Dermis microvascular lymphatic vessel endothelial cell (primary cell): ENCODE measurements at places on chromosomes 11 and 22.

DNA sequence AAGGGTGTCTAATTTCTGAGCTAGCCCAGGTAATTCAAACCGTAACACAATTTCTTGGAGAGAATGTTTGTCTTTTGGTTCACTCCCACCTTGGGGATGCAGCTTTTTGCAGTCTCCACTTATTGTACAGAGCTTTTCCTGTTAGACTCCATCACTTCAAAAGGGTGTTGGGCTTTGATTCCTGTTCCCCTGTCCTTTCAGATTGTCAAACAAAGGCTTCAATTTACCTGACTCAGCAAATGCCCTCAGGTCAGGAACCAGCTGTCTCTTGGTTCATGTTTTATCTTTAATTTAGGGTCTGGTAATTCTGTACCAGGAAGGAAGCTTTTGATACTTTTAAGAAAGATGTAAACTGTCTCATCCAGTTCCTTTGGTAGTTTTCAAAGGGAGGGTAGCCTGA lies 880.6 kb downstream of the NTM start:
- DNase-seq: no peak

DNA sequence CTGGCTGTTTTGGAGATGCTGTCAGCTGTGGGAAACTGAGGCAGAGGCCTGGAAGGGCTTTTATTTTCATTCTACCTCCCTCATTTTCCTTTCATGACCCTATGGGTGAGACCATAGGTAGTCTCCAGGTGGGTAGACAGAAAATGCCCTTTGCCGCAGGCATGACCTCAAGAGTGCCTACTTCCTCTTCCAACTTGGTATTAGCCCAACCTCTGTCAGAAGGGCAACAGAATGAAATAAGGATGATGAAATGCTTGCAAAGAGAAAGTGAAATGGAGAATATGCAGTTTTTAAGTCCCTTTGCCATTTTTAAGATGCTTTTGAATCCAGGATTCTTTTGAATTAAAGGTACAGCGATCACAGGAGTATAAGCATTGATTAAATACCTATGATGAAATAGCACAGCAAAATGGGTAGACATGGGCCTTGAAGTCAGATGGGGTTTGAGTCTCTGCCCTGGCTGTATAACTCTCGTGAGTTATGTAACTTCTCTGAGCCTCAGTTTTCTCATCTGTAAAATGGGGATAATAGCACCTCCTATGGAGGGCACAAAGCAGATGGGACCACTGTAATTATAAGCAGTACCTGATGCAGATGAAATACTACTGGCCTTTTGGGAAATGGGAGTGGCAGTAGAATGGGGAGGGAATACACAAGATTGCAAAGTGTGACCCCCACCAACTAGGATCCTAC lies 3.7 kb downstream of the ASPHD2 start:
- DNase-seq: no peak

DNA sequence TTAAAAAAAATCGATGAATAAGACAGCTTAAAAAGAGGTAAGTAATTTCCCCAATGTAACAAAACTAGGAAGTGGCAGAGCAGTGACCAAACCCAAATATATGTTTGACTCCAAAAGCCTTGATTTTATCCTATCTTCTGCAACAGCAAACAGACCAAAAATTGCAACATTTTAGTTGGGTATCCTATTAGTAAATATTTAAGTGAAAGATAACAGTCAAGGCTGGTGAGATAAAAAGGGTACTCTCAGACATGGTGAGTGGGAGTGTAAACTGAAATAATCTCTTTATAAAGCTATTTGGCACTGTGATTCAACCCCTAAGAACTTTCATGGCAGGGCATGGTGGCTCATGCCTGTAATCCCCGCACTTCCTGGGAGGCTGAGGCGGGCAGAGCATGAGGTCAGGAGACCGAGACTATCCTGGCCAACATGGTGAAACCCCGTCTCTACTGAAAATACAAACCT lies 1.9 kb upstream of the RDX start:
- no peak for DNase-seq

DNA sequence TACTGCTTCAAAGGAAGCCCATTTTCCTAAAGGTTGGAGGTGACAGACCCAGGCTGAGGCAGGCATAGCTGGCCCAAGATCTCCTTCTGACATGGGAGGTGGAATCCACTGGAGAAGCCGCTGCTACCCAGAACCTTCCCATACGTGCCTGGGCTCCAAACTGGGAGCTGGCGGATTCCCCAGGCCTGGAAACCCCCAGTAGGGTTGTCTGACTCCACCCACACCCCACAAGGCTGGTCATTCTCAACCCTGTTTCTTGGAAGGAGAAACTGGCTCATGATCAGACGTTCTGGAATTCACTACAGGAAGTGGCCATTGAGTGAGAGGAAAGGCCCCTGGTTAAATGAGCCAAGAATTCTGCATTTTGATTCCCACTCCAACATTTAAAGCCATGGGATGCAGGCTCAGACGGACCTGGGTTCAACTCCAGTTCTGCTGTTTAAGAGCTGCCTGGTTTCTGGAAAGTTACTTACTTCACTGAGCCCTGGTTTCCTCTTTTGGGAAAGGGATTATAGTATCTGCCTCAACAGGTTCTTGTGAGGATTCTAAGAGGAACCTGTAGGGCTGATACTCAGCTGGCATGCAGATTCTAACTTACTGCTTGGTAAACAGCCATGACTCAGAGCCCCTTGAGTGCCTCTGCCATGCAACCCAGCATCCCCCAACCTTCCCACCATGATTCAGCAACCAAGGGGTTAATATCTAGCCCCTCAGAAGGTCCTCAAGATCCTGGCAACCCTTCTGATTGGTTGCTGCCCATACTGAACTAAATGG lies 19.4 kb upstream of the TSKU start:
- no peak for DNase-seq

- DNase-seq: no peak
Measured at GRCh38 chr11:61862714-61863547, 28.4 kb downstream of the FADS3 start.

DNA sequence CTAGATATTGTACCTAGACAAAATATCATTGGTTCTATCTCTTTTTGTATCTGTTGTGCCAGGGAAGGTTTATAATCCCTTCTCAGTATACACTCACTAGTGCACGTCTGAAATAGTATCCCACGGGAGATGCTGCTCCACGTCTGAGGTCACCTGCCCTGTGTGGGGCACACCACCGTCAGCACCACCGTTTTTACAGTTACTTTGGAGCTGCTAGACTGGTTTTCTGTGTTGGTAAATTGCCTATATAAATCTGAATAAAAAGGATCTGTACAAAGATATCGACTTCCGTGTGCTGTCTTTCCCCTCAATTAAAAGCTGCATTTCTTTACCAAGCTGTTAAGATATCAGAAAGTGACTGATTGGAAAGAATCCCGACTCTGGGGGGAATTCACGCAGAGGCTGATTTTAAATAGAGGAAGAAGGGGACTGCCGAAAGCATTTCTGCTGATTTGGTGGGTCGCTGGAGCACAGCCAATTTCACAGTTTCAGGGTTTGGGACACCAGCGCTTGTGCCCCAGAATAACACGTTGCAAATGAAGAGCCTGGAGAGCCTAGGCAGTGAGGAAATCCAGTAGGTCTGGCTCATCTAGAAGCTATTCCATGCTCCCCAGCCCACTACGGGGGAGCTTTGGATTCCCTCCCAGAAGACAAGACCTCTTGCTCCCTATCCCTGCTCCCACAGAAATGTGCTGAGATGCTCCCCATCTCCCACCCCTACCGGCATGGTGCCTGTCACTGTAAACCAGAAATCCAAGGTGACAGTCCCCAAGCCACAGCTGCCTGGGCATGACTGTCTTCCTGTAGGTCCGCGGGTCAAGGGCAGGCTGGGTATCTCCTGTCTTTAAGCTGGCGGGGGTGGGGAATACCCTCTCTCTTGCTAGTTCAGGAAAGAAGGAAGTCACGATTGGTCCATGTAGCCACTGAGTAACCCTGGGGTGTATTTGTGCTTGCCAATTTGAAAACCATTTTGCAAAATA lies 12.7 kb upstream of the MYO18B start:
- DNase-seq: no peak

- DNase-seq: no peak
Measured at GRCh38 chr11:38718049-38718448, 2120.0 kb upstream of the RAG2 start.

DNA sequence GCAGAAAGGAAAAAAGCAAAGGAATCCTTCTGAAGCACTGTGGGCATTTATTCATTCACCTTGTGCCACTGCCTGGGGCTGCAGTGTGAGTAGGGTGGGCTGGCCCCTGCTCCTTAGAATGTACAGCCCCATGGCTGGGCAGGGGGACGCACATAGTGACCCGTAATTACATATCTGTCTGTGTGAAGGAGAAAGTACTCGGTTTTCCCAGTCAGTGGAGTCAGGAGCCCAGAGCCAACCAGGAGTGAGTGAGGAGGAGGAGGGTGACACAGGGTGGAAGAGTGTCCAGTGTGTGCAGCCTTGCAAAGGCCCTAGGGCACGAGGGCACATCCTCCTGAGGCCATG lies 91.9 kb downstream of the CDKN1C start:
- DNase-seq: no peak

GRCh38 chr11:17934194-17934593 lies 78.7 kb downstream of the SERGEF start:
- no peak for DNase-seq

GRCh38 chr11:79762279-79762921 lies 321.6 kb upstream of the TENM4 start:
- DNase-seq: no peak

DNA sequence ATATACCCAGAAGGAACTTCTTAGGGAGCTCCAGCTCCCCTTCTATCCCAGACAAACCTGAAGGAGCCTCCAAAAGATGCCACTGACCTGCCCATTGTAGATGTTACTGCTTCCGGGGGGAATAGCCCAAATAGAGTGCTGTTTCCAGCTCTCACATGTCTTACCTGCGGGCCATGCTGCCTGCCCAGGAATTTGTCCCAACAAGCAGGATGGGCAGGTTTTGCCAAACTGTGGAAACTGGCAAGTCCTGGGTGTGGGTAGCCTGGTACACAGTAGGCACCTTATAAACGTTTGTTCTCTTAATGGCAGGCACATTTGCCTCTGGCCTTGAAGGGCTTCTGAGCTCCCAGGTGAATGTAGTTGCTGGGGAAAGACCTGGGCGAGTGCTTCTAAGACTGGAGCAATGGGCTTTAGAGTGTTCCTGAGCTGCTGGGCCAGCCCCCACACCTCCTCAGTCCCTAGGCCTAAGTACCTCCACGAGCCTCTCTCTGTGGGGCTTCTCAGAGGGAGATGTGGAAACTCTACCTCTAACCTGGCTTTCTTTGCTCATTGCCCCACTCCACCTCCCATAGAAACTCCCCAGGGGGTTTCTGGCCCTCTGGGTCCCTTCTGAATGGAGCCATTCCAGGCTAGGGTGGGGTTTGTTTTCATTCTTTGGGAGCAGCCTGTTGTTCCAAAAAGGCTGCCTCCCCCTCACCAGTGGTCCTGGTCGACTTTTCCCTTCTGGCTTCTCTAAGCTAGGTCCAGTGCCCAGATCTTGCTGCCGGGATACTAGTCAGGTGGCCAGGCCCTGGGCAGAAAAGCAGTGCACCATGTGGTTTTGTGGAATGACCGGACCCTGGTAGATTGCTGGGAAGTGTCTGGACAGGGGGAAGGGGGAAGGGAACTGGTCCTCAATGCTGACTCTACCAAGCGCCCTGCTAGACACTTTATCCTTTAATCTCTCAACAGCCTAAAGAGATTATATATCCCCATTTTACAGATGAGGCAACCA lies 37.2 kb downstream of the LIMK2 start:
- DNase-seq: no peak

GRCh38 chr11:94151903-94152677 lies 23.4 kb downstream of the PANX1 start:
- DNase-seq: peak; percentile 87

GRCh38 chr11:46856605-46857343 lies 10.7 kb upstream of the CKAP5 start:
- DNase-seq: no peak

DNA sequence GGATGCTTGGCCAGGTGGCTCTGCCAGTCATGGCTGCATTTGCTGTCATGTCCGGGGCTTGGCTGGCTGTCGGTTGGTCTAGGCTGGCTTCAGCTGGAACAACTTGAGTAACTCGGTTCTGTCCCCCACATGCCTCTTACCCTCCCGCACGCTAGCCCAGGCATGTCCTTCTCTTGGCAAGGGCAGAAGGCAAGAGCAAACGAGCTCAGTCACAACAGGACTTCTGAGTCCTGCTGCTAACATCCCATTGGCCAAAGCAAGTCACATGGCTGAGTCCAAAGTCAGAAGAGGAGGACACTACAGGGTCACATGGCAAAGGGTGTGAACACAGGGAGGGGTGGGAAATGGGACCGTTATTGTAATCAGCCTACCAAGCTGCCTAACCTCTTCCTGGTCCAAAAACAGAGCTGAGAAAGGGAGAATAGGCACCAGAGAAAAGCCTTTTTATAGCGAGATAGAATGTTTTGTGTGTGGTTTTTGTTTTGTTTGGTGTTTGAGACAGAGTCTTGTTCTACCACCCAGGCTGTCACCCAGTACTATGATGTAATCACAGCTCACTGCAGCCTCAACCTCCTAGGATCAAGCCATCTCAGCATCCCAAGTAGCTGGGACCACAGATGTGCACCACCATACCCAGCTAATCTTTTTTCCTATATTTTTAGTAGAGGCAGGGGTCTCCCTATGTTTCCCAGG lies 81.9 kb downstream of the MN1 start:
- no peak for DNase-seq

GRCh38 chr11:45860764-45861510 lies 13.7 kb downstream of the CRY2 start:
- no peak for DNase-seq

DNA sequence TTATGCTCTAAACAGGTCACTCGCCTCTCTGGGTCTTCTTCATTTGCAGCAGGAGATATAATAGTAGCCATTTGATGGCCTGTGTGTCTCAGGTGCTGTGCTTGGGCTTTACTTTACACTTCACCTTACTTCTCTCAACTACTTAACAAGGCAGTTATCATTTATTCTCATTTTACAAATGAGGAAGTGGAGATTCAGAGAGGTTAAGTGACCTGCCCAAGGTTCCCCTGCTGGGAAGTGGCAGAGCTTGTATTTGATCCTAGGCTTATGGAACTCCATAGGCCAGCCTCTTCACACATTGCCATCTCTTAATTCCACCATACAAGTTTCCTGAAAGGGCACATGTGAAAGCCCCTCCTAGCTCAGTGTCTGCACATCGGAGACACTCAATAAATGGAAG lies 30.4 kb downstream of the FAM181B start:
- no peak for DNase-seq

- DNase-seq: no peak
Measured at GRCh38 chr11:84103096-84103495, 816.9 kb upstream of the CCDC90B start.

- DNase-seq: peak; percentile 45
Measured at GRCh38 chr11:62337303-62338181, at the start of gene ASRGL1. Gene ASRGL1 (plus strand): TSS chr11:62337448. CDS start chr11:62337978, 530 bp downstream.

GRCh38 chr11:35511666-35512065 lies 13.8 kb downstream of the PAMR1 start:
- no peak for DNase-seq
